Pancreas (tissue), 10 donors: ENCODE measurements at places on chromosomes 2 and 18.

- DNase-seq: no peak
Observed at GRCh38 chr2:68835621-68836020, 35.6 kb downstream of the BMP10 start.

DNA sequence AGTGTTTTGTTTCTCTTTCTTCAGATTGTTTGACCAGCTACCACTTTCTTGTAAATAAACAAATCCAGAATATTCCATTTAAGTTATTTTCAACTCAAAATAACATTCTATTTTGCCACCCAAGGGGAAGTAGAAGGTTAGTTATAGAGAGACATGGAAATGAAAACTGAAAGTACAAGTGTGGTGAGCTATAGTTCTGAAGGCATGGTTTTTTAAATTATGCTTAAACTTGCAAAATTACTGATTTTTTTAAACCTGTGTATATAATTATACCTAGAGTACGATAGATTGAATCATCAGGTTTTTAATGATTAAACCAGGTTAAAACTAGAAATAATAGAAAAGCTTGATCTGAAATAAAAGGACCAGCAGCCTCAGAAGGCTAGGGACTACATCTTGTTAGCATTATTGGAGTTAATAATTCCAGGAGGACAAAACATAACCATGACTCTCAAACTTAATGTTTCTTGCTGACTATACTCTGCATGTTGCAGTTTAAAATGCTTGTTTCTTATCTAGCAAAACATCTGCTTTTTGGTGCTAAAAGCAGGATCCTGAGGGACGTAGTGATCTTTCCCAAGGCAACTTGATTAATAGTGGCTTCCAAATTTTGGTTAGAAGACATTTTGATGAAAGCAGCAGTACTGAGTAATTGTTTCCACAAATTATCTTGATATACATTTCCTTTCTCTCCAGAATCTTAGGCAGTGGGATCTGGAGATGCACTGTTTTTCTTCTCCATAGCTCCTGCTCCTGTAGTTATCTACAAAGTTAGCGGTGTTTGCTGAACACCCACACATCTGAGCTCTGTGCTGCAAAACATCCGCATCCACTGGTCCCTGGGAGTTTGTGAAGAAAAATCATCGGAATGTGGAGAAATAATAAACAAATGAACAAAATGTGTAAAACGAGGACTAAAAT lies 327.2 kb upstream of the PKDCC start:
- no peak for DNase-seq

DNA sequence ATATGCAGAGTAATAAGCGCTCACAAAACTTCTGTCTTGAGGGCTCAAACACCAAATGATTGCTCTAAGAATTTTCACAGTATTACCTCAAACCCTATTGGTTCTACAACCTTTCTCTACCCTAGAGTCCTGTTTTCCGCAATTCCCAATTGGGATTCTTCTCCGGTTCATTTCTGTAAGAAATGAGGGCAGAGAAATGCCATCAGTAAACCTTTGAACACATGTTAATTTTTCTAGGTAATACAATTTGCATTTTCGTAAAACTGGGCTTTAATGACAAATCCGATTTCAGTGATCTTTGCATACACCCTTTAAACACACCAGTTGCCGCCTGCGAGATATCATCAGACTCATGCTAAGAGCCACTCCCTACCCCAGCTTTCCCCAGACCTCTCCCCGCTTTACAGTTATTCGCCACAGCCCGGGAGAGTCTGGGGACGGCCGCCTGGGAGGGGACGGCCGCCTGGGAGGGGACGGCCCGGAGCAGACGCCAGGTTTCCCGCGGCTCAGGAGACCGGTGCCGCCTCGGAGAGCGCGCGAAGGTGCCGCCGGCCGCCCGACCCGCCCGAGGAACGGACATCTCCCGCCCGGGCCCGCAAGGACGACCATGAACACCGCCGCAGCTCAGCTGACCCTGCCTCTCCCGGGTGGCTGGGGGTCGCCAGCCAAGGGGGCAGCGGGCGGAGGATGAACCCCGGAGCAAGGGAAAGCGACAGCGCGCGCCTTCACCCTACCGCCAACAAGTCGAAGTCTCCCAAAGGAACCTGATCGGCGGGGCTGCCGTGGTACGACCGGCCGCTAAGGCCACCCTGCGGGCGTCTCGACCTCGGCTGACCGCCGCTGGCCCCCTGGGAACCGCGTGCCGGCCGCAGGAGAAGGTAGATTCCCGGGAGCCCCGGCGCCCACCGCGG lies 463 bp downstream of the SMC6 start:
- DNase-seq: peak; percentile 77

GRCh38 chr2:69509011-69509749 lies 71.9 kb upstream of the NFU1 start:
- DNase-seq: no peak

- DNase-seq: no peak
Observed at GRCh38 chr2:173399229-173399628, 44.6 kb downstream of the CDCA7 start.

GRCh38 chr2:194822097-194822496 lies 834.9 kb upstream of the SLC39A10 start:
- no peak for DNase-seq
